ENCODE measurements at places on chromosomes 2 and 18.

GRCh38 chr2:193348055-193348454 is 1153.3 kb upstream of the TMEFF2 start:
- H3K27me3 ChIP-seq: no peaks in the 10 kb centered on the region
- H3K27ac ChIP-seq: no peak overlapping the region
- H3K36me3 ChIP-seq: no peaks in the 10 kb centered on the region
- DNase-seq: no peak

- H3K36me3 ChIP-seq: no peaks in the 10 kb centered on the region
- H3K4me3 ChIP-seq: no peak overlapping the region
- H3K27me3 ChIP-seq: no peaks in the 10 kb centered on the region
- no peak for DNase-seq
These were observed 9.3 kb downstream of the TMEM182 start for GRCh38 chr2:102771114-102771513.

DNA sequence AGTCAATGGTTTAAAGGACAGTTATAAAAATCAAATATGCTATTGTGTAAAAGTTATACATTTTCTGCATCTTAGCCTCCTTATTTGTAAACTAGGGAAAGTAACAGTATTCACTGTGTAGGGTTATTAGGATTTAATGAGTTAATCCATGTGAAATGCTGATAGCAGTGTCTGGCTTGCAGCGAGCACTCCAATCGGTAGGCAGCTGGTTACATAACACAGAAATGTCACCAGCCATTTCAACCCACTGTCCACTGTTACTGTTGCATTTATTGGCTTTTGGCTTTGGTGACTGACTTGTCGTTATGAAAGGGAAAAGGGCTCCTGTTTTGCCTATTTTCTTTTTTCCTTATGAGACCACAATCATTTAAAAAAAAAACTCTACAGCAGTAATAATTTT is 38.9 kb downstream of the ID2 start:
- no peaks in the 10 kb centered on the region for H3K4me1 ChIP-seq
- H3K4me3 ChIP-seq: no peak overlapping the region
- H3K27me3 ChIP-seq: no peaks in the 10 kb centered on the region
- no peak overlapping the region for H3K27ac ChIP-seq
- DNase-seq: no peak

GRCh38 chr2:225207043-225207442 is 164.8 kb upstream of the DOCK10 start:
- no peak overlapping the region for H3K4me3 ChIP-seq
- no peak overlapping the region for H3K27ac ChIP-seq
- no peaks in the 10 kb centered on the region for H3K36me3 ChIP-seq
- no peaks in the 10 kb centered on the region for H3K27me3 ChIP-seq
- no peak for DNase-seq
- H3K4me1 ChIP-seq: no peaks in the 10 kb centered on the region

DNA sequence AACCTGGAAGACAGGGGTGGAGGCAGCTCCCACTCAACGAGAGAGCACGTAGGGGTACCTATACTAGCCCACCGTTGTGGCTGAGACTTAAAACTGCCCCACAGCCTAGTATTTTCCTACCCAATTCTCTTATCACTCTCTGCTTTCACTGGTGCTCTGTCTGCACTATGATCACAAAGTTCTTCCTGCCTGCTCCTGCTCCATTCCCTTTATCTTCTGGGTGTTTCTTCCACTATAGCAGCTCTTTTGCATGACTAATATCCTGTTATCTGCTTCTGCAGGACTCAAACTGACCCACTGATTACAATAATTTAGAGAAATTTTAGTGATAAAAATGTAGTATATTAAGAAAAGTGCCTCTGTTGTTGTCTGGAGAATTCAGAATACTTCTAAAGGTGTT is 184.8 kb downstream of the LRP1B start:
- no peaks in the 10 kb centered on the region for H3K27me3 ChIP-seq
- no peak overlapping the region for H3K27ac ChIP-seq
- H3K4me1 ChIP-seq: no peaks in the 10 kb centered on the region
- H3K4me3 ChIP-seq: no peak overlapping the region
- no peaks in the 10 kb centered on the region for H3K36me3 ChIP-seq
- no peak for DNase-seq

GRCh38 chr2:24239553-24239952 is 64.7 kb downstream of the FAM228A start:
- no peaks in the 10 kb centered on the region for H3K4me1 ChIP-seq
- H3K4me3 ChIP-seq: no peak overlapping the region
- no peak overlapping the region for H3K27ac ChIP-seq
- H3K36me3 ChIP-seq: no peaks in the 10 kb centered on the region
- H3K27me3 ChIP-seq: no peaks in the 10 kb centered on the region

DNA sequence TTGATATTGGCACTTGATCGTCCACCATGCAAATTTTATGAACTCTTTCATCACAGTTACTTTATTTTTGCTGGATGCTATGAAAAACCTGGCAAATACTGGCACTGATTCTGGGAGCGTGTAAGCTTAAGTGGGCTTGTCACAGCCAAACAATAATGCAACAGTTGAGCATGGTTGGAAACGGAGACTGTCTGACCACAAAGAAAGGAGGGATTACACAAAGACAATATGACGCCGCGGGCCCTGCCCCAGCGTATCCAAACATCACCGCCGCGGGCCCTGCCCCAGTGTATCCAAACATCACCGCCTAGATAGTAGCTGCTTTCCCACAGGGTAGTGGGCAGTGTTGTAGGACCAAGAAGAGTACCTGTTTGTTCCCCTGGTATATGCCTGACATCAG is 135.9 kb downstream of the PRPF40A start:
- H3K4me3 ChIP-seq: no peak overlapping the region
- no peaks in the 10 kb centered on the region for H3K27me3 ChIP-seq
- H3K4me1 ChIP-seq: peaks cover 2% of the 10 kb centered on the region

DNA sequence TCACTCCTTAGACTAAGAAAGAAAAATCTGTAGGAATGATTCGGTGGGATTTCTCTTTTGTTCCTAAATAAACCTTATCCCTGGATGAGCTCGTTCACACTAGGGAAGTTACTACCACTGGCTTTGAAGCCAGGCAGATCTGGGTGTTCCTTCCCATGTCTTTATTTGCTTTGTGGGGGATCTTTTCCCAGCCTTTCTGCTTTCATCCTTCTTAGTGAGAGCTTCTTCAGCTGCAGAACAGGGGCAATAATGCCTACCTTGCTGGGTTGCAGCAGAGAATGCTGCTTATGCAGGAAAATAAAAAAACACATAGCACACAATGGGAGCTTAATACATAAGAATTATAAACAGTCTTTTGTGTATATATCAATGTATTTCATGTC is 292.1 kb downstream of the SOX11 start:
- no peaks in the 10 kb centered on the region for H3K4me1 ChIP-seq
- H3K4me3 ChIP-seq: no peak overlapping the region
- H3K27me3 ChIP-seq: no peaks in the 10 kb centered on the region
- no peak overlapping the region for H3K27ac ChIP-seq

DNA sequence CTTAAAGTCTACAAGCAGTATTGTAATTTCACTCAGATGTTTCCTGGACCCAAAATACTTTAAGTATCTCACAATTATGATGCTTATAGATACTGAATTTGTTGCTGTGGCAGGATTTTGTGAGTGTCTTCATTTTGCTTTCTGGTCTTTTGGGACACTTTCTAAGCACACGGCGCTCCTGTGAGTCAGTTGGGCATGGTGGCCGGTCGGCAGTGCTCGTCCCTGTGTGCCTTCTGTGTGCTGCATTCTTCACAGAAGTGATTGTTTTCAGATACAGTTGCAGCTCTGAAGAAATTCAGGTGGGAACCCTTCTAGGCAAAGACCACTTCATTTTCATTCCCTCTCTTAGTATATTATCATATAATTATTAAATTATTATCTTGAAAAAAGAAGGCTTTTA is 273.3 kb downstream of the ZNF407 start:
- DNase-seq: peak; percentile 26
- H3K27me3 ChIP-seq: no peaks in the 10 kb centered on the region
- H3K4me3 ChIP-seq: peak overlapping the region; percentile 38
- peak overlapping the region; percentile 86 for H3K27ac ChIP-seq
- no peaks in the 10 kb centered on the region for H3K36me3 ChIP-seq

Data from MM.1S (cell line).